NCI-H748 treated with DMSO at 0.1 percent for 48 hours (cell line): ENCODE measurements at places on chromosomes 4 and X.

DNA sequence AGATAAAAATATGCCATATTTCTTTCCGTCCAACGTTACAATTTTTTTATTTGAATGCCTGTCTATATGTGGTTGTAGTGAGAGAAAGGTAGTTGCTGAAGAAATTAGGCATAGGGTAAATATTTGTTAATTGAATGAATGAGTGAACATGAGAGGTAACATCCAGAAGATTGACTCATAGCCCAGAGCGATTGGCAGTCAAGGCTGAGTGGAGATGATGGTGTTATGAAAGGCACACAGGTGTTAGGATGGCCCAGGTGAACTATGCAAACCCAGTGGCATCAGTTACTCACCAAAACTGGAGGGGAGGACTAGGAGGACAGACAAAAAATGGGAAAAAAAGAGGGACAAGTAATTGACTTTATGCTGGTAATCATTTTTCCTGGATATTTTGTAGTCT lies 31.7 kb upstream of the SPRY1 start:
- no peak for DNase-seq

GRCh38 chrX:143636831-143637230 lies 930 bp upstream of the SLITRK4 start:
- no peak for DNase-seq

- DNase-seq = no peak
These were observed 27.1 kb downstream of the TMEM271 start for GRCh38 chr4:548976-549375.

DNA sequence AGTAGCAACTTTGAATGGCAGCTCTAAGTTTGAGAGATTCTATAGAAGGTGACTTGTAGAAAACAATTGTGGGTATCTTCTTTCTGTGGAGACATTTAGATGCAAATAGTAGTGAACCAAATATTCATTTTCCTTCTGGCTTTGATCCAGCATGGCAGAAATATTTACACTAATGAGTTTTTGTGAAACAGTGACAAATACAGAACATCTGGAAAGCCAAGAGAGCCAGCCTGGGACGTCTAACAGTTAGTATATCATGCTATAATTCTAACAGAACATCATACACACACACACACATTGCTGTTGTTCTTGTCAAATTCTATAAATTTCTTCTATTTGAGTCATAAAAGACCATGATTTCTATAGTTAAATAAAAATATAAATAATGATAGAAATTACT lies 1777.9 kb downstream of the ARAP2 start:
- no peak for DNase-seq

GRCh38 chrX:38651625-38652601 lies 90.6 kb downstream of the TSPAN7 start:
- no peak for DNase-seq
